ENCODE measurements at places on chromosomes 12 and 14.

DNA sequence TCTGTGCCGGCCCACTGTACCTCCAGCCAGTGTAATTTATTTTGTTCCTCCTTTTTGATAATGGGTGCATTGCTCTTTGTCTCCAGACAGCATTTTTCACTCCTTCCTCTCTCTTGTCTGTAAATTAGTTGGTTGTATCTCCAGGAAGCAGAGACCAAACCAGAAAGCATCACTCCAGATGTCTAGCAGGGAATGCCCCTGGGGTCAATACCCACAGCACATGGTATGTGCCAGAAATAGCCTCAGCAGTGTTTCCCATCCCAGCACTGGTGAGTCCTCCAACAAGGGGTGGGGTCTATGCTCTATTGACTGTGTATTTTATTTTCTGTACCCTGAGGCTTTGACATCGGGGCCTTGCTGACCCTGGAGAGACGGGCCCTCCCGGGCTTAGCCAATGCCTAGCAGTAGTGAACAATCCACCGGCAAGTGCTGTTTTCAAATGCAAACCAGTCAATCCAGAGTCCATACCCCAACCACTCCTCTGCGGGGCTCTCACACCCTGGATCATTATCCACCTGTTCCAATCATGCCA, 50.2 kb upstream of the FZD10 start:
- no peak for DNase-seq

DNA sequence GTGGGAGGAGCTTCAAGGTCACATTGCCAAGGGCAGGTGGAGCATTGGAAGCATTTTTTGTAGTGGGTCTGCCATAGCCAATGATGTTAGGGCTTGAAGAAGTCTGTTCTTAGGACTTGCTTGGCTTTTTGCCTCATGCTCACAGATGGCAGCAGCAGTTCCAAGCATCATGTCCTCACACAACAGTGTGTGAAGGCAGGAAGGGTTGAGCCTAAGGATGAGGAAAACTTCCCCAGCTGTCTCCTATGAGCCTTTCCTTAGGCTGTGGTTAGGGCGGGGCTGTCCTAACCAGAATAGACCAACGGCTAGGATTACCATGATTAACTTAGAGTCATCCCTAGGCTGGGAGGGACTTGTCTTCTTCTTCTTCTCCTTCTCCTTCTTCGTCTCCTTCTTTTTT, 76.2 kb upstream of the KCNA1 start:
- DNase-seq, result no peak

- no peak for DNase-seq
Measured at GRCh38 chr14:76922584-76922983, 96.4 kb downstream of the LRRC74A start.

GRCh38 chr12:7433276-7433822, 10.6 kb downstream of the CD163L1 start:
- DNase-seq, result no peak

DNA sequence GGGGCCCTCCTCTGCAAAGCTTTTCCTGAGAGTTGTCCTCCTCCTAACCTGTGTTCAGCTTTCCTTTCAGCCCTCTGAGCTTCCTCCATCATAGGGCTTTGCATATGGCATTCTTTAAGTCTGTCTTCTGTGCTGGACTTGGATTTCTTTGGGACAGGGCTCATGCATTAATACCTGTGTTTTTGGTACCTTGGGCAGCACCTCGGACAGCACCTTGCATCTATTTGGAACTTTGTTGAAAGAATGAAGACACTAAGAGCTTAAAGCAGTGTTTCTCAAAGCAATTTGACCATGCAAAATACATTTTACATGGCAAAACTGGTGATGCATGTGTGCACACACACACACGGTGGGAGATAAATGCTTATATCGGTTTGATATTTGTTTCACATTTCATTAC, 115.0 kb upstream of the SRRM4 start:
- no peak for DNase-seq

- DNase-seq, result no peak
Measured at GRCh38 chr14:81235096-81235495, 14.3 kb upstream of the GTF2A1 start.

GRCh38 chr12:128613837-128614590, 209.7 kb downstream of the SLC15A4 start:
- no peak for DNase-seq

DNA sequence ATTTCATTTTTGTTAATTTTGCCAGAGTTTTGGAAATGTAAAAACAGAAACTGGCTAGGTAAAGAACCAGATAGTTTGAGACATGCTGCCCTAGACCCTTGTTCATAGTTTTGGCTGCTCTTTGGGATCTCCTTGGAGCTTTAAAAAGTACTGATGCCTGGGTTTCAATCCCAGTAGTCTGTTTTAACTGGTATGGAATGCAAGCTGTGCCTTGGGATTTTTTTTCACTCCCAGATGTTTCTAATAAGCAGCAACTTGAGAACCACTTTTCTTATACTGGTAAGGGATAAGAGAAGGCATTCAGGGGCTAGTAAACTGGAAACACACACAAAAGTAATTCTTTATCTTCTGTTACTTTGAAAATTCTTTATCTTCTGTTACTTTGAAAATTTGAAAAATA, 18.8 kb downstream of the SLC35F4 start:
- no peak for DNase-seq

GRCh38 chr12:25740617-25741016, 187.5 kb upstream of the LMNTD1 start:
- no peak for DNase-seq

GRCh38 chr12:6158255-6158654, 33.8 kb upstream of the VWF start:
- no peak for DNase-seq

DNA sequence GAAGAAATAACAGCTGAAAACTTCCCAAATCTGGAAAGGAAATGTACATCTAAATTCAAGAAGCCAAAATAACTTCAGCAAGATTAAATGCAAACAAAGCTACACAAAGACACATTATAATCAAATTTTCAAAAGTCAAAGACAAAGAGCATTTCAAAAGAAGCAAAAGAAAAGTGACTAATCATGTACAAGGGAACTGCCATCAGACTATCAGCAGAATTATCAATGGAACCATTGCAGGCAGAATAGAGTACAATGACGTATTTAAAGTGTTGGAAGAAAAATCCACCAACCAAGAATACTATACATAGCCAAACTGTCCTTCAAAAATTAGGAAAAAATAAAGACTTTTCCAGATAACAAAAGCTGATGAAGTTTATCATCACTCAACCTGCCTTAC, 147.5 kb downstream of the NELL2 start:
- DNase-seq, result no peak

GRCh38 chr12:31874961-31875608, 84.1 kb upstream of the RESF1 start:
- peak; percentile 42 for DNase-seq

DNA sequence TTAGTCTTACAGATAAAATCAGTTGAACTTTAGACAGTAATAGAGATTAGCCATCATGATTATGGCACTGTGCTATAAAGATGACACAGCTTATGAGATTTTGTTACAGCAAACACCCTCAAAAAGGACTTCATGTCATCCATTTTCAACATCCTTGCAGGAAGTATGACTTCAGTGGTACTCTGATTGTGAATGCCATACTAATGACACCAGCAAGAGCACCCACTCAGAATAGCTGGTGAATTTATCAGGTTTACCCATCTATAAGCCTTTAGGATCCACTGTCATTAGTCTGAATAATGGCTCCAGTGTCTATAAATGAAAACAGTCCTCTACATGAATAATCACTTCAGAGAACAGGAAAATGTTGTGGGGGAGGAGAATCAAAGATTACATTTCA, 615.2 kb downstream of the RPS29 start:
- DNase-seq, result no peak

- no peak for DNase-seq
Measured at GRCh38 chr14:99737956-99738667, 54.0 kb downstream of the CYP46A1 start.

DNA sequence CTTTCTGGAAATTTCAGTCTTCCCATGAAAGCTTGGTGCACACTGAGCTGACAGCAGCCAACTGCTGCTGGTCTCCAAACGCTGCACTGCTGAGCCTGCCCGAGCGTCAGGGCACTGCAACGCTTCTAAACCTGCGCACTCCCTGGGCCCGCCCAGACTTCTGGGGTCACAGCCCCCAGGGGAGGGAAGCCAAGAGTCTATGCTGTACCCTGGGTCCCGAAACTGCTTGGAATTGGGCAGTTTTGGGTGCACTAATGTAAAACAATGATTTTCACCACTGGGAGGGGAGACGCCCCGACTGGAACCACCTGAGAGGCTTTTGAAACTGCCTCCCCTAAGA, 32.0 kb downstream of the CCDC92 start:
- no peak for DNase-seq

GRCh38 chr12:126963825-126964224, 1303.1 kb upstream of the TMEM132C start:
- DNase-seq, result no peak

GRCh38 chr12:19189522-19189921, 60.0 kb downstream of the PLEKHA5 start:
- DNase-seq, result no peak

GRCh38 chr14:99564926-99565259, 39.1 kb downstream of the CCDC85C start:
- DNase-seq, result no peak

- DNase-seq, result no peak
Measured at GRCh38 chr12:1819050-1819449, 1.3 kb upstream of the LRTM2 start.

GRCh38 chr12:113758165-113758924, 207.8 kb downstream of the RBM19 start:
- no peak for DNase-seq

DNA sequence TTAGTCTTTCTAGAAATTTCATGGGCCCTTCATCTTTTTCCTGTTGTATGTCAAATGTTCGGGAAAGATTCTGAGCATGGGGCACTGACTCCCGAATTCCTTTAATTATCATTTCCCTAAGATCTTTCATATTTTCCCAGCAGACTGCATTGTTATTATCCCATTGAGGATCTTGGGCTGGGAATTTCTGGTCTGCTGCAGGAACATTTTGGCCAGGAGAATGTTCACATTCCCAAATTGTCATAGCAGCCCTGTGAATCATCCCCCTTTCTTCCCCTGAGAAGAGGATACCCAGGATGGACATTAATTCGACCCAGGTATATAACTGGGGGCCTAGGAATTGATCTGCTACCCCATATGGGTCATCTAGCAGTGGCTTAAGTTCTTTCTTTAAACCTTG, 112.5 kb downstream of the RIN3 start:
- DNase-seq, result no peak

GRCh38 chr12:7319930-7320329, 16.1 kb downstream of the ACSM4 start:
- DNase-seq, result no peak

GRCh38 chr14:78143489-78144145, 26.6 kb upstream of the NRXN3 start:
- no peak for DNase-seq

GRCh38 chr14:101557321-101557695, 4.0 kb upstream of the DIO3 start:
- no peak for DNase-seq

DNA sequence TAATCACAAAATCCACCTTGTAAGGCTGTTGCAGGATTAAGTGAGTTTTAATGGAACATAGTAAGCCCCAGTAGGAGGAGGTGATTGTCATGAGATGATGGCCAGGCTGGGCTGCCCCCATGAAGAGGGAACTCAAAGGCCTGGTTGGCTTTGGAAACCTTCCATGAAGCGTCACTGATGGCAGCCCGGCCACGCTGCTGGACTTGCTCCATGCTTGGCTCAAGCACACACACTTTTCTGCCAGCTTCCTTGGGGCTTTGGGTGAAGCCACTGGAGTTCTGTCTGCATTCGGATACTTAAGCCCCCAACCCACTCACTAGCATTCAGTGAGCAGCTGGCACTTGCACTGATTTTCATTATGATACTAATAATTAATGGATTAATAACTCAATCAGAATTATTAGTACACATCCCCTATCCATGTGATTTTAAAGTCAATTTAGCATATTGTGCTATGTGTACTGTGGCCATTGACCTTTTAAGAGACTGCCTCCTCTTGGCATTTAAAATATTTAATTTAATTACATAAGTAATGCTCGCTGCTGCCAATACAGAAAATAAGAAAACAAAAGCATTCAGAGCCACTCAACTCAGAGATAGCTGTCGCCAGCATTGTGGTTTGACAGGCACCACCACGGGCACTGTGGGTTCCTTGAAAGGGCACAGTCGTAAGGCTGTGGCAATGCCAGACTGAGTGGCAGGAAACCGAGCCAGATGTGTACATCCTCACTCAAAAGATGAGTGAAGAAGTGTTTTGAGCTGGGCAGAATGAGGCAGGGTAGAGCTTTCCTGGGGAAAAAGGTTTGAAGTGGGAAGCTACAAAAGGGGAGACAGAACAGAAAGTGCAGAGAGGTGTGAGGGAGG, 15.9 kb downstream of the KRT85 start:
- DNase-seq, result no peak

GRCh38 chr14:79418649-79419415, 792.5 kb downstream of the DIO2 start:
- DNase-seq, result no peak

DNA sequence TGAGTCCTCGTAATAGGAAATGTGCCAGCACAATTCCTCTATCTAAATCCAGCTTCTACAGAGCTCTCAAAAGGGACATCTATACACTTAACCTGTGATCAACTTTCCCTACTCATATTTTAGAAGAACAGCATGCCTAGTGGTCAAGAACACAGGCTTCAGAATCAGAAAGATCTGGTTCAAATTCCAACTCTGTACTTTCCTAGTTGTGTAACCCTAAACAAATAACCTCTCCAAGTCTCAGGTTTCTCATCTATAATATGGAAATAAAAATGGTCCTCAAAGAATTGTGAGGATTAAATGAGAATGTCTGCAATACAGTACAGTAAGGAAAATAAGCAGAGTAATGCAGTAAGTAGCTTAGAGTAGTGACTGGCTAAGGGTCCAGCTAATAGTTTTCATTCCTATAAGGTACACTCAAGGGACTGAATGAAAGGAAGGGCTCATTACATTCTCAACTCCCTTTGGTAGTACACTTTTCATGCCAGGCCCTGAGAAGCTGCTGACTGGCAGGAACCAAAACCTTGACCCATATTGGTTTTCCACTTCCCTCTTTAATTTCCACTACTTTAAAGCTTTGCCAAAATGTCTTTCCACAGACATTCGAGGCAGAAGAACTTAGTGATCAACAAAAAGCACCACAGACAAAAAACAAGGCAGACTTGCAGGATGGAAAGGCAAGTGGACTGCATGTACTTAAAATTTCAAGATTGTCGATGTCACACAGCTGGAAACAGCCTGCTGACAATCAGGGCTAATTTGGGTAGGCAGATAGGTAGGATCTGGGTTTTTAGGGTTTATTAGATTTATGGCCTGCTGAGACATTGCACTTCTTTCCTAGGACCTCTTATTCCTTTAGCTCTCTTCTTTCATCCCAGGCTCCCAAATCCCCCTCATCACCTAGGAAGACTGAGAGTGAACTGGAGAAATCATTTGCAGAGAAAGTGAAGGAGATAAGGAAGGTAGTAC, 4.3 kb downstream of the CCDC196 start:
- no peak for DNase-seq

GRCh38 chr14:103185051-103186029, 62.1 kb downstream of the TNFAIP2 start:
- DNase-seq, result no peak

All from activated CD4-positive, alpha-beta T cell treated with anti-CD3 and anti-CD28 coated beads for 24 hours (primary cell).